ENCODE measurements at places on chromosomes 4 and X.

DNA sequence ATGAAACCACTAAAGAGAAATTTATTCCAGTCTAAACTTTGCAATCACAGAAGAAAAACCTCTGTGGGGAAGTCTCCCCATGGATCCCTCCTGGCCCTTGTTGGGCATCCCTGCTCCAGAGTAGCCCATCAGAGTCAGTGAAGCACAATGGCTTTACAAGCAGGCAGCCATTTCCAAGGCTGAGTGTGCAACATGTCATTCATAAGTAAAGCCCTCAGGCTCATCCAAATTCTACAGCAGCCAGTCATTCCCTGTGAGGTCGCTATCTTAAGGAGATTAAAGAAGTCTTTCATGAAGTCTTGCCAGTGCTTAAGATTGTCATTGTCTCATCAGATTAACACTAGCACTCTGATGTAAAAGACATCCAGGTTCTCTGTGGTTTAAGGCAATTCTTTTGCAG, 17.0 kb upstream of the MAPK10 start:
- DNase-seq: no peak

DNA sequence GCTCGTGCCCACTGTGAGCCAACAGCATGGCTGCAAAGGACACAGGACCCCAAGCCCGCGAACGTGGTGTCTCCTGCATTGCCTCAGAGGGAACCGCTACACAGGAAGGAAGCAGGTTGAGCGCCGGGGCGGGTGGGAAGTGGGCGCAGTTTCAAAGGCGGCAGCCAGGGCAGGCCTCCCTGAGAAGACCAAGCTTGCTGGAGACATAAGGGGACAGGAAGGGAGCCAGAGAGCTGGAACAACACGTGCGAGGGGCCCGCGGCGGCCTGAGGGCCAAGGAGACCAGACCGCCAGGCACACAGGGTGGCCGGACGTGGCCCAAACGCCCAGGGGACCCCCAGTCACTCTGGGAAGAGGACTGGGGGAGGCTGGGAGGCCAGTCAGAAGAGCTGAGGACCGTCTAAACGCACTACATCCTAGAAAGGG, 32.0 kb downstream of the CTBP1 start:
- DNase-seq: no peak

- no peak for DNase-seq
These were observed 36.7 kb downstream of the DIAPH2 start for GRCh38 chrX:96721354-96721753.

GRCh38 chr4:143701365-143701764, 890 bp upstream of the FREM3 start:
- no peak for DNase-seq

DNA sequence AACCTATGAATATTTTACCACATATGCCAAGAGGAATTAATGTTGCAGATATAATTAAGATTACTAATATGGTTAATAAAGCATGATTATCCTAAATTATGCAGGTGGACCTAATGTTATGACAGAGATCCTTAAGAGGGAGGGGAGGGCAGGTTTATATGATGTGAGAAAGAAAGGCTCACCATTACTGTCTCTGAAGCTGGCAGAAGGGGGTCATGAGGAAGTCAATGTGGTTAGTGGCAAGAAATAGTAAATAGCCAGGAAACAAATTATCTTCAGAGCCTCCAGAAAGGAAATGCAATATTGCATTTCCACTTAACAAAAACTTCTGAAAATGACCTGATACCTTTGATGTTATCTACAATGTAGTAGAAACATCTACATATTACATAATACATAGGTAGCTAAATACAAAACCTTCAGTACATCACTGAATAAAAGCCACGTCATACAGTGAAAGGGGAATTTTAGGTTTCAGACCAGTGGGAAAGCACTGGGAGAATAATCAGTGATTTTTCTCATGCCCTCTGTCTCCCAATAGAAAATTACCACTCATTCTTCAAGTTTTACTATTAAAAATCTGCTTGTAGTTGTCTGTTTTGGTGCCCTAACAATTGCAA, 609.2 kb downstream of the SPOCK3 start:
- no peak for DNase-seq

DNA sequence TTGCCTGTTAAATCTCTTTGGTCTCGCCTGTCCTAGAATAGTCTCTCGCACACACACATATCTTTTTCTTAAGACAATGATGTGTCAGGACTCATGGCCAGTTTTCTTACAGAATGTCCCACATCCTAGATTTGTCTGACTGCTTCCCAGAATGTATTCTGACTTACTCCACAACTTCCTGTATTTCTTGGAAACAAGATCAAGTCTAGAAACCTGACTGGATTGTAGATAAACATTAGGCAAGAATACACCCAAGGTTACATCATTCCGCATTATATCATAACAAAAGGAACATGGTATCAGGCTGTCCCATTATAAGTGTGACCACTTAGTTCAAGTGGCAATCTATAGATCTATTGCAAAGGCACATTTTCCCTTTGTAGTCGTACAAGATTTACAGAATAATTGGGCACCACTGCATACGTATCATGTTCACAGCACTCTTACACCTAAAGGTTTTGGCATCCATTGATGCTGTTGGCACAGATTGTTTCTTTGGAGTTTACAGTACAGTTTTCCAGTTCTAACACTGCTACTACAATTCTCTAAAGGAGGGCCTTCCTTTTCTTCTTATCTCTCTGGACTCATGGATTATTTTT, 56.4 kb downstream of the FBXW7 start:
- no peak for DNase-seq

GRCh38 chr4:52094376-52095145, 43.5 kb downstream of the SPATA18 start:
- DNase-seq: no peak

- no peak for DNase-seq
These were observed 73.2 kb downstream of the SLC34A2 start for GRCh38 chr4:25728886-25729285.
